ENCODE measurements at places on chromosomes 5 and 9. TPM values are rescaled to one million over a fixed set of nuclear protein-coding genes. Genes with fewer than 3 reads are reported as not detected.

GRCh38 chr9:35907711-35908503, 1.4 kb upstream of the SPAAR start:
- peak; percentile 78 for DNase-seq

DNA sequence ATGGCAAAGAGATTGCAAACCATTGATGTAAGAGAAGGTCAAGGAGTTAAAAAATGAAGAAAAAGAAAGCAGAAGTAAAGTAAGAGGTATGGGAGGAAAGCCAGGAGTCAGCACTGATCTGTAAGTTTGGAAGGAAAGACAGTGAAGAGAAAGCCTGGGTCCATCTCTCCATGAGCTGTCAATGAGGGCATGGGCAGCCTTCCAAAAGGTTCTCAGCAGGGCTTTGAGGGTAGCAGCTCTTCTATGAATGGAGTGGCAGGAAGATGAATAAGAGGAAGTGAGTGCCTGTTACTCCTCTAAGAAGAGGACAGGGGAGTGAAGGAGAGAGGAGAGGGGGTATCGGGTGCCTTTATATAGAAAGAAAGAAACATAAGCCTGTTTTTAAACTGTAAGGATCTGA, 97.1 kb downstream of the ADCY2 start:
- DNase-seq = no peak

- peak; percentile 78 for DNase-seq
Observed at GRCh38 chr9:136997830-136998234, 1.5 kb upstream of the CLIC3 start.

Gene PTTG1
- 36.3 TPM for total RNA-seq

Gene FOXD4L5
- not detected for total RNA-seq

Gene KCNV2
- total RNA-seq = not detected

- DNase-seq = peak; percentile 13
Observed at GRCh38 chr5:178460174-178460573, 130.0 kb downstream of the COL23A1 start.

- DNase-seq = peak; percentile 48
Observed at GRCh38 chr5:146877783-146878475, 628 bp downstream of the PPP2R2B start.

Measured in Peyer's patch (tissue), 4 donors.